Activated CD8-positive, alpha-beta memory T cell treated with anti-CD3 and anti-CD28 coated beads for 4 hours (primary cell): ENCODE measurements at places on chromosomes 4 and X.

DNA sequence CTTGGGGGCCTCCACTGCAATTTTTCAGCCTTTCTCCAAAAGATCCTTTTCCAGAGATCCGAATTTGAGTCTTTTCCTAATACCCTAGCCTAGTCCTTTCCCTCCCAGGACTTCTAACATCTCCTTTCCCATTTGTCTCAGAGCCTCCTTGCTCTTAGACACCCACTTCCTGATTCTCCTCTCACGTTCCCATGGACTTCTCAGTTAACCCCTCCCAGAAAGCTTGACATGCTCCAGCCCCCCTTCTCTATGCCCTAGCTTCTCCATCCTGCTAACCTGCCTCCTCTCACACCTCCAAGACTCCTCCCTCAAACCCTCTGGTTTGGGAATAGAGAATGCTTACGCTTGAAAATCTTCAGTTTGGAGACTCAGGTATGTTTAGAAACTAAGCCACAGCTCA lies 2.5 kb downstream of the UBA1 start:
- DNase-seq = no peak

- DNase-seq = no peak
Observed at GRCh38 chr4:40462326-40462725, 127.2 kb downstream of the CHRNA9 start.

- DNase-seq = no peak
Observed at GRCh38 chr4:8117278-8117682, 41.3 kb downstream of the ABLIM2 start.

DNA sequence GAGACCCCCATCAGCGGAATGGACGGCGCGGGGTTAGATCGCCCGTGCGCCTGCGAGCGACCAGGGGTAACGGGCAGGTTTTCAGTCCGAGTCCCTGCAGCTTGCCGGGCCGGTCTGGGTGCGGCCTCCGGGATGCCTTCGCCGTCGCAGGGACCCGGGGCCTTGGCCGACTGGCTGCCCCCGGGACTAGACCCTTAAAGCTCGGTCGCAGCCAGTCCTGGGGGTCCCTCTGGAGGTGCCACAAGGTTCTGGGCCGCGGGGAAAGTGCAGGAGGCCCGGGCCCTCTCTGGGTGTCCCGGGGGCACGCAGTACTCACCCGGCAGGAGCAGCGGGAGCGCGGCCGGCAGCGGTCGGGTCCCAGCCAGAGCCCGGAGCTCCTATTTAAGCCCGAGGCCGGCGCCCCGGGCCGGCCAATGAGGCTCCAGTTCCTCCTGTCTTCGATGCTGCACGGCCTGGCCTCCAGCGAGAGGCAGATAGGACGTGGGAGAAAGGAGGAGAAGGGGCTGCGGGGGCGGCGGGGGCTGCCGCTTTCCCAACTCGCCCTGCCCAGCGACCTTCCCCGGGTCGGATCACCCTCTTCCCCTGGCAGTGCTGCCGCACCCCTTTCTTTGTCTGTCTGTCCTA lies at the start of gene SPON2:
Gene SPON2 (minus strand): TSS at position 356 of the 624 bp plus-strand sequence.
- no peak for DNase-seq

- no peak for DNase-seq
Observed at GRCh38 chr4:76234679-76235044, 16.9 kb upstream of the FAM47E start.

DNA sequence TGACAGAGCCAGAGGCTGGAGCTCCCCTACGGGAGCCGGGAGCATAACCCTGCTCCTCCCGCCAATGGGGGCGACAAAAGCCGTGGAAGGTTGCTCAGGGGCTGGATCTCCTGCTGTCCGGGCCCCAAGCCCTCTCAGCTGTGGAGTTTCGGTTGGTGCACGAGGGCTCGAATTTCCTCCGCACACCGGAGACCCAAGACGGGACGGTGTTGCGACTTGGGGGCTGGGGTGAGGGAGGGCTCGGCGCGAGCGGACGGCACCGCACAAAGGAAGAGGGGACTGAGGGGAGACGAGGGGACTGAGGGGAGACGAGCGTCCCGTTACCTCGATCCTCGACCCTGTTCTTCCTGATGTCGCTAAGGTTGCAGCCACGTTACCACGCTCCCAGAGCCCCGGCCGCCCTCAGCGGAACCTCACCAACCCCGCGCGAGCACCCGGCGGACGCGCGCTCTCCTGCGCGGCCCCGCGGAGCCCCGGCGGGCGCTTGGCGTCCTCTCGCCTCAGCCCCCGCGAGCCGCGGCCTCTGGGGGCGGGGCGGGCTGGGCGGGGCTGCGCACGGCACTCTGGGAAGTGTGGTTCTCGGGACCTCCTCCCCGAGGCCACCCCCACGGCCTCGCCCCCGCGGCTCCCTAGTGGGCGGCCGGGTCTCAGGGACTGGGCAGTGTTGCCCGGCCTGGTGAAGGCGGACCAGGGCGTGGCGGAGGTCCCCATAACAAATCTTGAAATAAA lies at the start of gene KLHL8:
Gene KLHL8 (minus strand): TSS at position 525 of the 729 bp plus-strand sequence. CDS start 25,079 bp downstream, outside the sequence.
- peak; percentile 70 for DNase-seq

GRCh38 chr4:14529653-14530052 lies 472.6 kb upstream of the CPEB2 start:
- DNase-seq = no peak

- no peak for DNase-seq
Observed at GRCh38 chr4:116561768-116562167, 523.6 kb downstream of the TRAM1L1 start.

GRCh38 chrX:17459008-17459611 lies 84.1 kb downstream of the NHS start:
- DNase-seq = no peak

DNA sequence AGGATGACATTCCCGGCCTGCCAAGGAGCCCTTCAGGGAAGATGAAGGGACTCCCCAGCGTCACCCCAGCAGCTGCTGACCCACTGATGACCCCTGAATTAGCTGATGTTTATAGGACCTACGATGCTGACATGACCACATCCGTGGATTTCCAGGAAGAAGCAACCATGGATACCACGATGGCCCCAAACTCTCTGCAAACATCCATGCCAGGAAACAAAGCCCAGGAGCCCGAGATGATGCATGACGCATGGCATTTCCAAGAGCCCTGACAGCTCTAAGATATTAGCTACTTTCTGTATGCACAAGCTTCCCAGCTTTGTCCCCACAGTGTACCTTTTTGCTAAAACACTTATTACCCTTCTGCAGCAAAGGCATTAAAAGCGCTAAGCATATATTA lies 14.4 kb downstream of the AMBN start:
- no peak for DNase-seq

GRCh38 chr4:43932448-43932847 lies 516.2 kb downstream of the KCTD8 start:
- DNase-seq = no peak

- no peak for DNase-seq
Observed at GRCh38 chr4:186554914-186555827, at the start of gene MTNR1A. Gene MTNR1A (minus strand): TSS chr4:186555567. CDS start chr4:186555365, 202 bp downstream.

GRCh38 chrX:78517124-78517523 lies 142.0 kb downstream of the RTL3 start:
- peak; percentile 41 for DNase-seq

- DNase-seq = no peak
Observed at GRCh38 chrX:129647418-129648410, 7.0 kb downstream of the APLN start.

- no peak for DNase-seq
Observed at GRCh38 chrX:22159071-22159470, 113.6 kb upstream of the CBLL2 start.

DNA sequence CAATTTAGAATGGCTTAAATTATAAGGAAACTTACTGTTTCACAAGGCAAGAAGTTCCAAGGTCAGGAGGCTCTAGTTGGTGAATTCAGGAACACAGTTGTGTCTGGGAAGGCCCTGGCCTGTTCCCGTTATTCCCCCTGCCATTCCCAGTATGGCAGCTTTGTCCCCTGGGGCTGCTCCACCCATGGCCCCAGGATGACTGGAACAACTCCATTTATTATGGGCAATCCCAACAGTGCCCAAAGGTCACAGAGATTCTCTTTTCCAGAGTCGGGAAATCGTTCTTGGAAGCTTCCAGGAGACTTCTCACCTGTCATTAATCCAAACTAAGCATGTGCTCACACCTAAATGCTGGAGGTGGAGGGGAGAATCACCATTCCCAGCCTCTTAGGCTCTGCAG lies 2.8 kb upstream of the PRKG2 start:
- DNase-seq = no peak

- DNase-seq = no peak
Observed at GRCh38 chr4:37803348-37803973, 23.0 kb upstream of the PGM2 start.

DNA sequence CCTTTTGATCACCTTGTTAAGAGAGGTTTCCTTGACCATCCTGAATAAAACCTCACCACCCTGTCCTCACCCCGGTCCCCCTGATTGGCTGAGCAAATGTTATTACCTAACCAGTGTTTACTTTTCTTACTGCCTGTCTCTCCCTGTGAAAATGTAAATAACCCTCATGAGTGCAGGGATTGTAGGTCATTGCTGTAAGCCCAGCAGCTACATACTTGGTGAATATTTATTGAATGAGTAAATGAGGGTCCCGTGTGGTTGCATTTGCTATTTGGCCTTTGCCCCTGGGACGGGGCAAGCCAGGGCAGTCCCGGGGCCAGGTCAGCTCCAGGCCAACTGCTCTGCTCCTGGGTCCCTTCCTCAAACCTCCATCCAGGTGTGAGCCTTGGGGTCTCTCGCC lies 55.5 kb upstream of the CLCN4 start:
- no peak for DNase-seq

DNA sequence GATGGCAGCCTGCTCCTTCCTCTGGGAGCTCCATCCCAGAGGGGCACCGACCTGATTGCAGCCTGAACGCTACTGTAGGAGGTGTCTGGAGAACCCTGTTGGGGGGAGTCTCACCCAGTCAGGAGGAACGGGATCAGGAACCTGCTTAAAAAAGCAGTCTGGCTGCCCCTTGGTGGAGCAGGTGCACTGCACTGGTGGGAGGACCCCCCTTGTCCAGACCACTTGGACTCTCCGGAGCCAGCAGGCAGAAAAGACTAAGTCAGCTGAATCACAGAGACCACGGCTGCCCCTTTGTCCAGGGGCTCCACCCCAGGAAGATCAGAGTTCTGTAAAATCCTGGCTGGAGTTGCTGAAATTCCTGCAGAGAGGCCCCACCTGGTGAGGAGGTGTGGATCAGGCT lies 67.3 kb upstream of the MAGEB18 start:
- DNase-seq = no peak

DNA sequence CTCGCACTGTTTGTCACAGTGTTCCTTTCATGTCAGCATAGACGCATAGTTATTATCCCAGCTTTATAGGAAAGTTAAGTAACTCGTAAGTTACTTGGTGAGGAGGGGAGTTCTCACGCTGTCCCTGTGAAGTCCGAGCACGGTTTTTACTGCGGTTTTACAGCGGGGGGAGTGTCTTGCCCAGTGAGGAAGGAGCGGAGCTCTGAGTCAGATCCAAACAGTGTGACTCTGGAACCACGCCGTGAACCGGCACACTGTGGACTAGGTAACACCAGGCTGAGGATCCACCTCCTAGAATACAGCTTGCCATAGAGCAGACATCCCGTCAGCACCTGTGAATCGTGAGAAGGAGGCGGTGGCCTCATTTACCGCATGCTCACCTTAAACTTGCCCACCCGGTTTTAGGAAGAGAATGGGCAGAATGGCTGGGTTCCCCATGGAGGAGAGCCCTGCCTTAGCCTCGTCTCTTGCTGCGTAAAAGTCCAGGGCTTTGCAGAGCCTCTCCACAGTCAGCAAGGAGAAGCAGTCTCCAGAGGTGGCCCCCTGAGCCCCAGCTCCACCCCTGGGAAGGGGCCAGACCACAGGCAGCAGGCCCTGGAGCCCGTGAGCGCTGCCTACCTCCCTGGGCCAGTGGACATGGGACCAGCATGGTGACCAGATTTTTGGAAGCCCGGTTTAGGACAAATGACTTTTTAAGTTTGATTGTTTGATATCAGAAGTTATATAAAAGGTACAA lies 40.2 kb upstream of the HGFAC start:
- DNase-seq = no peak

DNA sequence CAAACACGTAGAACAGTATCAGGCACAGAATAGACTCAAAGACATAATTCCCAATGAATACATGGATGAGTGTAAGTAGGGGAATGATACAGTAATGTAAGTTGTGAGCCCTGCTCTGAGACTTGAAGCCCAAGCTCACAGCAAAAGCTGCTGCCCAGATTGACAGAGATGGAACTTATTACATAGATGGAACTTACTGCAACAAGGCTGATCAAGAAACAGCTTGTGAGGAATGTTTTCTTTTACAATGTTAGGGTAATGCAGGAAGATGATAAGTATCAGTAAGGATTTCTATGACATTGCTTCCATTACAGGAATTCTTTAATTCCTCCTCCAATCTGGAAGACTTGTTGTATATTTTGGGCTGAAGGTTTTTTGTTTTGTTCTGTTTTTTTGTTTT lies 278.4 kb downstream of the IL15 start:
- DNase-seq = no peak

- no peak for DNase-seq
Observed at GRCh38 chr4:138815811-138816210, 199.8 kb upstream of the NOCT start.

DNA sequence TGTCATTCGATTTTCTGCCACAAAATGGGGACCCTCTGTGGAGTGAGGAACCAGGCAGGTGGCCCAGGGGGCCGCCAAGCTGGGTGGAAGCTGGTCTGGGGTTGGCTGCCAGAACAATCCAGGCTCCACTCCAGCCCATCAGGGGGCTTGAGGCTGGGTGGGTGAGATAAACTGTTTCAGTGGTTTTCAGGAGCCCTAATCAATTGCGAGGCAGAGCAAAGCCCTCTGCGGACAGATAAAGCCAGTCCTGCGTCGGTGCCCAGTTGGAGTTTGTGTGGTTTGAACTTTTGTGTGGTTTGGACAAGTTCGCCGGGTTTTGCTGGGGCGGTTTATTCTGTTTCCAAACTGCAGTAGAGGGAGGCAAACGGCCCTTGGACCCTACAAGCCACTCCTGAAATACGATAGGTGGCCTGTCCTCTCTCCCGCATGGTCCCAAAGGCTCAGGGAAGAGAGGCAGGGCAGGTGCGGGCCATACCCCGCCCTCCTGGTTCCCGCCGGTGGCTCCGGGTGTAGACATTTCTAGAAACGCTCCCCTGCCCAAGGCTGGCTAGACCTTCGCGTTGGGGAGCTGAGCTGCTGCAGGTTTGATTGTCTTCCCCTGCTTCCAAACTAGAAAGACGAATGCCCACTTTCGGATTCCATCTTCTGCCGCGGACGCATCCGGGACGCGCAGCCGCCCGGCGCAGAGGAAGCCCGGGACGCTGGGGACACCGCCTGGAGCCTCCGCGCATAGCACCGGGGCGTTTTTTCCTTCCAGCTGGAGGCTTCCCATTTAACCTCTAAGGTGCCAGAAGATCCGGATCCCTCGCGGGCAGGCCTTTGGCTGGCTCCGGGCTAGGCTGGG lies 169.0 kb upstream of the BCOR start:
- DNase-seq = peak; percentile 28

DNA sequence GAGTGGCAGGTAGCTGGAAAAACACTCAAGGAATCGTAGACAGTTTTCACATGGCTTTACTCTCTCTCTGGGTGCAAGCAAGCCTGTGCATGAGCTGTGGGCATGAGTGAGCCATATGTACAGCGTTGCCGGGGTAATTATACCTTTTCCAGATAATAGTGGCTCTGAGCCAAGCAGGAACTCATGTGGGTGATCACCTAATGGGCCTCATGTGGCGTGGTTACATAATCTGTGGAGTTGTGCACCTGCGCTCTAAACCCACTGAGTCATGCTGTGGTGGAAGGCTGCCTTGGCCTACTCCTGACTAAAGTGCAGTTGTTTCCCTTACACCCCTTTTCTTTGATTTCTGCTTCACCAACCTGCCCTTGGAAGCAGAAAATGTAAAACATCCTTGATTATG lies 1564.5 kb upstream of the PCDH10 start:
- no peak for DNase-seq

GRCh38 chrX:11577603-11578002 lies 88.1 kb downstream of the ARHGAP6 start:
- no peak for DNase-seq
